ENCODE measurements at places on chromosomes 7 and 10. TPM values are rescaled to one million over a fixed set of nuclear protein-coding genes. Genes with fewer than 3 reads are reported as not detected.

DNA sequence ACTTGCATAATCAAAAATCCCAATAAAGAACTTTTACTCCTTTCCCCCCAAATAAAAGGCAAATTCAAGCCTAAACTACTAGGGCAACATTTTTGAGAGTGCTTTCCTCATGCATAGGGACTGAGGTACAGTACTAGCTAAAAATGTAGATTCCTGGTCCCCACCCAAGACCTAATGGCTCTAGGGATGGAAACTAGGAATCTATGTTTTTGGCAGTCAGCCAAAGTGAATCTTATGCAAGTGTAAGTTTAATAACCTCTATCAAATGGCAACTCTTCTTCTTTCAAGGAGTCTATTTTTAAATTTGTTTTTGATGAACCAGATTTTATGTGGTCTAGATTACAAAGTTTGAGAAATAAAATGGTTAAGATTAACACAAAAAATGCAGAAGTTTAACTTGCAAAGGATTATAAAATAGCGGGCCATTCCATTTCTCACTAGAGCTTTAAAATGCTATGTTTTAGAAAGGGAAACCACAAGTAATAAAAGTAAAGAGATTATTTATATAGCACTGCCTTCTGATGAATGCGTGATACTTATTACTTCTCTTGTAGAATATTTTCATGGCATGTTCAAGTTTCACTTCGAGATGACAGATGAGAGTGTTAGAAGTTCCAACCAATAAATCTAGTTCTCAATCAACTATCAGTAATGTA lies 70.4 kb upstream of the MDFIC start:
- peak; percentile 61 for DNase-seq

DNA sequence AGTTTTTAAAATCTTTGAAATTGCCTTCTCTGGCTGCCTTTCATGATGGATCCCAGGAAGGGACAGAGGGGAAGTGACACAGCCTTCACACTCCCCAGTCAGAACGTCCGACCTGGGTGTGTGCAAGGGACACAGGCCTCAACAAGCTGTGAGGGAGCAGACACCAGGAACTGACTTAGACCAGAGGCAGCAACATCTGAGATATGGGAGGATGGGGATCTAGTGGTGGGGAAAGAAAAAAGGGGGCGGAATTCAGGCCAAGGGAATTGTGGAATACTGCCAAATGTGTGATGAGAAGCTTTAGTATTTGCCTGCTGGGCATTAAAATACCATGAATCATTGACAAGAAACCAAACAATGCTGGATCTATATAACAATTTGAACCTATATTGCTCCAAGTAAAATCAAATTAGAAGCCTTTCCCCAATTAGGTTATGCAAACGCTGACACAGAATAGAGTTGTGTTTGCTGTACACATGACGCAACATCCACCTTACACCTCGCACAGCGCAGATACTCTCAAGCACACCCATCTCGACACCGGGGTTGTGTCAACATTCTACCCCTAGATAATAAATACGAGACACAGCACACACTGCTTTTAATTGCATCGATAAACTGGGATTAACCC lies 17.2 kb upstream of the MNX1 start:
- DNase-seq = no peak

SFRP5 gene
- 1.6 TPM for polyA plus RNA-seq

GRCh38 chr7:932651-932975 lies 21.9 kb downstream of the ADAP1 start:
- no peak for DNase-seq

OR13A1 gene
- polyA plus RNA-seq = 0.08 TPM

GRCh38 chr10:65670087-65670486 lies 1255.7 kb upstream of the LRRTM3 start:
- peak; percentile 46 for DNase-seq
